ENCODE measurements at places on chromosomes 6 and 20.

- DNase-seq = no peak
Observed at GRCh38 chr6:69422475-69422874, 374.3 kb downstream of the LMBRD1 start.

GRCh38 chr6:51093871-51094270 is 275.2 kb downstream of the TFAP2B start:
- no peak for DNase-seq

DNA sequence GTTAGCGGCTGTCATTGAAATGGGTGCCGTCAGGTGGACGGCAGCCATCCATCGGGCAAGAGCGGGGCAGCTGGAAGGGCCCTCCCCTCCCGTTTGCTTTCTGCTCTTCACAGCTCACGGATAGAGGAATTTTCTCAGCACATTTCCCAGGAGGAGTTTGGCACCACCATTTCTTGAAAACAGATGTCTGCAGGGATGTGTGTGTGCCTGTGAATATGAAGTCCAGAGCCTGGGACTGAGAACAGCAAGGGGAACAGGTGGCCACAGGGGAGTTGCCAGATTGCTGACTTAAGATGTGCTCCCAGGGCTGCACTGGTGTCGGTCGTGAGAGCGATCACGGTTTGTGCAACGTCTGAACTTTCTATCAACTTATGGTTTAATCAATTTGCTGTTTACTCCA is 22.1 kb upstream of the ECI2 start:
- no peak for DNase-seq

DNA sequence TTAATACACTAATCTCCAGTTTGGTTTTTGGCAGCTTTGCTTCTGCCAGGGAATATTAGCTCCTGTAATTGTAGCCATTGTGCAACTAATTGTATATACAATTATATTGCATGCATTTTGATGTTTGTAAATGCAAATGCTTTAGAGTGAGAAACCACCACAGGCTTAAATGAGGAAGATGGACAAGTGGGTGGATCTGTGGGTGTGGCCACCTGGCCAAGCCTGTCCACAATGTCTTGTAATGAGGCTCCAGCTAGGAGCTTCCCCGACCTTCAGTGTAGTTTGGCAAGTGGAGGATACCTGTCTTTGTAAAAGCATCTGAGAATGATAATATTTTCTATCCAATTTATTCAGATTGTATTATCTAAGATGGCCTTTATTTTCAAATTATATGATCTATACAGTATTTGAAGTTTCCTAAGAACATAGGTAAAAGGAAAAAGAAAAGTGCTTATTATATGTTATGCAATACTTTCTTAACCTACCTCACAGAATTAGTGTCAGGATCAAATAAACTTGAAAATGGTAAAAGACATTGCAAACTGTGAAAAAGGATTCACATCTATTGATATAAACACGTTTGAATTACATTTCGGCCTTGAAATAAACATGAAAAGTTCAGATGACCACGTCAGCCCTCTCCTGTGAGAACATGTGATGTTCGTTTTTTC is 49.3 kb upstream of the ARID1B start:
- DNase-seq = no peak

- no peak for DNase-seq
Observed at GRCh38 chr6:147043994-147044477, 160.2 kb upstream of the STXBP5 start.

DNA sequence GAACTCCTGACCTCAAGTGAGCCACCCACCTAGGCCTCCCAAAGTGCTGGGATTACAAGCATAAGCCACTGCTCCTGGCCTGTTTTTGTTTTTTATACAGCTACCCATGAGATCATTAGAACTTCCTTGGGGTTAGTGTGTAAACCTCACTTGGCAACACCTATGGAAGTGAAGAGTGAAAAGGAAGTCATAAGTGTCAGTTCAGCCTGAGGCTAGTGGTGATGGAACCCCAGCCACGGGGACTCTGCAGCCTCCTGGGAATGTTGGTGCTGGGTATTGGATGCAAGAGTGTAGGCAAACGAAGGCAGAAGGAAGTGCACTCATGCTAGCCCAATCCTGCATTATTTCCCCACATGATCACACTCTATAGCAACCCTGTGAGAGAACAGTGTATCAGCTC is 33.6 kb upstream of the FUCA2 start:
- DNase-seq = no peak

- DNase-seq = no peak
Observed at GRCh38 chr20:13984211-13984610, 6.2 kb downstream of the SEL1L2 start.

DNA sequence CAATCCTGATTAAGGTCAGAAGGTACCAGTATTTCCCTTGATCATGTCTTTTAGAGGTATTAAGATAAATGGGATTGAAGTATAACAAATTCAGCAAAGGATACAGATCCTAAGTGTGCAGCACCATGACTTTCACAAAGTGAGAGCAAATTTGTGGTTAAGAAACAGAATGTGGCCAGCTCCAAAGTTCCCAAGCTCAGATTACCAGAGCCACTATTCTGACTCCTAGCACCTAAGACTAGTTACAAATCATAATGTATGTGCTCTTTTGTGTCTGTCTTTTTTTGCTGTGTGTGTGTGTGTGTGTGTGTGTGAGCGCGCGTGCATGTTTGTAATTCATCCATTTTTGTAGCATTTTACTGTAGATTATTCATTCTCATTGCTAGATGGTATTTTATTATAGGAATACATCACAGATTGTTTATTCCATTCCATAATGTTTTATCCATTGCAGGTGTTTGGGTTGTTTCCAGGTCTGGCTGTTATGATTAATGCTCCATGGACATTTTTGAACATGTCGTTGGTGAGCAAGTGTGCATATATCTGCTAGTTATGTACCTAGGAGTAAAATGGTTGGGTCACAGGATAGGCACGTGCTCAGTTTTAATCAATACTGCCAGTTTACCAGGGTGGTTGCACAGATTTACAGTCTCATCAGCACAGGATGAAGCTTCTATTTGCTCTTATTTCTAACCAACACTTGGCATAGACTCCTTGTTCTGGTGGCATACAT is 314.0 kb upstream of the JAG1 start:
- DNase-seq = no peak

GRCh38 chr6:154773610-154774089 is 40.4 kb downstream of the SCAF8 start:
- no peak for DNase-seq

GRCh38 chr6:52616059-52616690 is 39.3 kb upstream of the TRAM2 start:
- DNase-seq = no peak

DNA sequence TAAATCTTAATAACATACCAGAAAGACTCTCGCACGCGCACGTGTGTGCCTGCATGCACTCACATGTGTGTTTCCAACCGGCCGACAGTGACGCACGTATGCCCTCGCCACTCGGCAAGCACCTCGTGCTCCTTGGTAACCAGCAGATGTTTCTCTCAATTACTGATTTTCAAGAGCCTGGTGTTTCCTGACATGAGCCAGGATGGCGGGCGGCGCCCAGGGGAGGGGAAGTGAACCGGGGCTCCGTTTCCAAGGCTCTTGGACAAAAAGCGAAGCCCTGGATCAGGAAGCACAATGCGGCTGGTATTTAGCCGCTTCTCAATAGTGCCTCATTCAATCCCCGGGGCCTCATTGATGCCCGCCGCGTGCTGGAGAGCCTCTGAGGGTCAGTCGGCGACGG is 37.7 kb downstream of the PMEPA1 start:
- peak; percentile 29 for DNase-seq

DNA sequence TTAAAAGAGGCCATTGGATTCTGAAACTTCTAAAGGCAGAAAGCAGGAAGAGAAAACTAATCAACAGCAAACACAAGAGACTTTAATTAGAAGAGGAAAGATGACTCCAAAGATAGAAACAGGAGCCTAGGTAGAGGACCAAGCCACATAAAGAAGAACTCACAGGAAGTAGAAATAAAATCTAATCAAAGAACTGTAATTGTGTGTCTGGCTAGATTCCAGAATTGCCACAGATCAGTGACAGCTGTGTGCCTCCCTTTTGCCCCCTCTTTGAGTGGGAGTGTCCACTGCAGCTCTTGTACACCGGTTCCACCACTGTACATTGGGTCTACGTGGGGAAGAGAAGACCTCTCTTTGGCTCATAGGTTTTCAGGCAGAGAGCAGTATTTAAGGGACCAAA is 22.3 kb upstream of the THEMIS start:
- no peak for DNase-seq

DNA sequence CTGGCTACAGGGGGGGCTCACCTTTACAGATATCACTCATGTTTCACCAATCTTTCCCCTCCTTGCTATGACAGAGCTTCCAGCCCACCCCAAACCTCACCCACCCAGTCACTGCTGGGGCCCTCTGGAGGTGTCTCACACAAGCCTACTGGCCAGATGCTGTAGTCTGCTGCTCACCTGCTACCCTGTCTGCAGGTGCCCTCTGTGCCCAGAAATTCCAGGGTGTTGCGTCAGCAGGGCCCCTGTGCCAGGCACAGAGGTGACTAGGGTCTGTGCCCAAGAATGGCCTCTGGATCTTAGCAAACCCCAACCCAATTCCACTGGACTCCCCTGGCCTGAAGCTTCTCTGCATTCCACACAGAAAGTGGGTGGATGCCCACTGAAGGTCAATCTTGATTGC is 21.4 kb downstream of the UNC5CL start:
- DNase-seq = no peak

DNA sequence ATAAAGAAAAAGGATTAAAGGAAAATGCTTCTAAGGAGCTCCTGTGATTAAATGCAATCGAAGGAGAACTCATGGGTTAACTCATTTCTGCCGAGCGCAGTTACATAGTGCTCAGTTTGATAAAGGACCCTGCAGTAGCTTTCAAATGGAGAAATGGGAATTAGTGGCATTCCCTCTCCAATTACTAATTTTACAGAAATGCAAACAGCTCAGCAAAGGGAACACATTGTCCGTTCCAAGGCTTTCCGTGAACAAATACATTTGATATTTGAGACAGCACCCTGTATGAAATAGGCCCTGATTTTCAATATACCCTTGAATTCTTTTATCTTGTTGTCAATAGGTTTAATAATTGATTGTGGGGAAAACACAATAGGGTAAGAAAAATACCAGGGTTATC is 375.9 kb upstream of the TSHZ2 start:
- DNase-seq = no peak

GRCh38 chr6:163438940-163439335 is 24.4 kb downstream of the QKI start:
- no peak for DNase-seq

DNA sequence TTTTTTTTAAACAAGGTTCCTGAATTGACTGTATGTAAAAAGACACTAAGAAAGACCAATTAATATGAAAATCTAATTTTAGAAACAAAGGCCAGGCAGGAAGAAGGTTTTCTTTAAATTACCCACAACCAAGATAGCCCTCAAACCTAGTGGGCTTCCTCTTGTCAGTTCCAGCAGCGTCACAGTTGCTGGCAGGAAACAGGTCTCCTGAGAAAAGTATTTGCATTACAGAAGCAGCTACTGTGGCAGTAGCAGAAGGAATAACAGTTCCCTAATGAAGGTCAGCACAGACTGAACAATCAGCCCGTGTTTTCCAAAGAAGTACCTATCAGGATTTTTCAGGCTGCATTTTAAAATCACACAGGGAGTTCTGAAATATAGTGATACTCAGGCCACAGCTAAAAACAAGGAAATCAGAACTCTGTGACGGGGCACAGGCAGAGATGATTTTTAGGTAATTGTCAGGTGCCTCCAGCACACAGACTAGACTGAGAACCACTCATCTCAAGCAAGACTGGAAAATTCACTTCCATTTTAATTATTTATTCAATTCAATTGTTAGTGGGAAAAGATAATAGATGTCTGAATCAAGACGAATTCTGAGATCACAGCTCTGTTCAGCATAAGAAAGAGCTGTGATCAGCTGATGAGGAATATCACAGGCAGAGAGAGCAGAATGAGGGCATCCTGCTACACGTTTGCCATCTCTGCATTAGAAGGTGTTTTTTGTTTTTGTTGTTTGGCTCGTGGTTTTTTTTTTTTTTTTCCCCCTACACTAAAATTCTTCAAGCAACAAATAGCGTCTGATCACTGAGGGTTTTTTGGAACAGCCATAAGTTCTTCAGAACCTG is 230.5 kb upstream of the KHDRBS2 start:
- DNase-seq = no peak

DNA sequence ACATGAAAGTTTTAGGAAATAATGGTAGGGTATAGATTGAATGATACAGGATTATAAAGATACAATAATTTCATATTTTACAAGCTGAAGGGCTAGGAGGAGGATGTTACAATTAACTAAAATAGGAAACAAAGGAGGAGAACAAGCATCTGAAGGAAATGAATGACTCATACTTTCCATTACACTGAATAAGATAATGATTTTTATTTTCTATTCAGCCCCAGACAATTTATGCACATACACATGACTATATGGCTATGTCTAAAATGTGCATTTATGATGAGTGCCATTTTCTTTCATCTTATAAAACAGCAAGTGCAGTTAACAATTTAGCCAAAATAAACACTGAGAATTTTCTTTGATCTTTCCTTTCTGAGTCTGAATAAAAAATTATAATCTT is 994.6 kb upstream of the ADGRB3 start:
- DNase-seq = no peak

GRCh38 chr6:31152781-31153180 is 4.8 kb downstream of the CCHCR1 start:
- no peak for DNase-seq

GRCh38 chr6:164911873-164912580 is 397.4 kb downstream of the C6orf118 start:
- DNase-seq = peak; percentile 42

GRCh38 chr6:13453771-13454251 is 33.6 kb downstream of the GFOD1 start:
- no peak for DNase-seq

DNA sequence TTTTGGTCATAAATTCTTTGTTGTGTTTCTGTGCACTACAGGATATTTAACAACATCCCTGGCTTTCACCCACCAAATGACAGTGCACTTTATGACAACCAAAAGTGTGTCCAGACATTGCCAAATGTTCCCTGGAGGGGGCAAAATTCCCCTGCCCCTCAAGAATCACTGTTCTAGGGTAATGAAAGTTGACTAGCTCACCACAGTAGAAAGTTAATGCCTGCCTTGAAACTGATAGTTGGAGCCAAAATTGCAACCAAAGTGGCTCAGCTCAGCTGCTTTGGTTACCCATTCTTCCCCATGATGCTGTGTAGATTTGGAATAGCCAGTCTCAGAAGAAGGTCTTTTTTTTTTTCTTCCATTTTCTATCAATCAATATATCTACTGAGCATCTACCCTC is 150.6 kb downstream of the RALGAPA2 start:
- DNase-seq = no peak

DNA sequence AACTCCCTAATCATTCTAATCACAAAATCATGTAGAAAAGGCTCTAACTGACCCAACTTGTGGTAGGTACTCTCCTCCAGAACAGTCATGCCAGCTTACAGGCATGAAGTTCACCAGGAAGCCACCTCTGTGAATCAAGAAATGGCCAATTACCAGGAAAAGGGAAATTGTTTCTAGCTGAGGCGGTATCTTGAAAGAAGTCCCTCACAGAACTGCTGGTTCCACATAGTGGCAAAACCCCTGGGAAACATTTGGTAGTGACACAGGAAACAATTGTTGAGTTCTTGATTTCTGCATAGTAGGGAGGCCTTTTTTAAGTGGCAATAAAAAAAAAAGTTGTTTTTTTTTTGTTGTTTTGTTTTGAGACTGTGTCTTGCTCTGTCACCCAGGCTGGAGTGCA is 3.4 kb upstream of the ZHX3 start:
- no peak for DNase-seq

GRCh38 chr20:50333812-50334211 is 143.2 kb downstream of the CEBPB start:
- DNase-seq = no peak

- DNase-seq = no peak
Observed at GRCh38 chr20:9319687-9320384, 194.6 kb upstream of the LAMP5 start.
